ENCODE measurements at places on chromosomes 1 and 21.

DNA sequence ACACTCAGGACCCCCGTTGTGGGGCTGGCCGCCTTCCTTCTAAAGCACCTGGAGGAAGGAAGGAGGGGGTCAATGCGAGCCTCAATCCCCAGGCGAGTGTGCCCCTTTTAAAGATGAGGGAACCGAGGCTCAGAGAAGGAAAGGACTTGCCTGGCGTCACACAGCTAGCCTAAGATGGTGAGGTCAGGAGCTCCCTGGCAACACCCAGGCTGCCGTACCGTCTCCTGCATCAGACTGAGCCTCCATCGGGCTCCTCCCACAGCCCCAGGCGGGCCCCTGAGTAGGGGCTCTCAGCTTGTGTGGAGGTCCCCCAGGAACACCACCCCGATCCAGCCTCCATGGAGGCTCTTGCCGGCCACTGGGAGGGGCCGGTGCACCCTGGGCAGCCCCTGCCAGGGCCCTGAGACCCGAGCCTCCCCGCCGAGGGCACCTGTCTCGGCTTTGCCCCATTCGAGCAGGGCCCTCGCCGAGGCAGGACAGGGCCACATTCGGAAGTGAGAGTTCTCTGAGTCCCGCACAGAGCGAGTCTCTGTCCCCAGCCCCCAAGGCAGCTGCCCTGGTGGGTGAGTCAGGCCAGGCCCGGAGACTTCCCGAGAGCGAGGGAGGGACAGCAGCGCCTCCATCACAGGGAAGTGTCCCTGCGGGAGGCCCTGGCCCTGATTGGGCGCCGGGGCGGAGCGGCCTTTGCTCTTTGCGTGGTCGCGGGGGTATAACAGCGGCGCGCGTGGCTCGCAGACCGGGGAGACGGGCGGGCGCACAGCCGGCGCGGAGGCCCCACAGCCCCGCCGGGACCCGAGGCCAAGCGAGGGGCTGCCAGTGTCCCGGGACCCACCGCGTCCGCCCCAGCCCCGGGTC is at the start of gene AIRE:
Gene AIRE, plus strand, starts transcription at position 739 of the 855 bp plus-strand sequence. CDS start 131 bp downstream, outside the sequence.
- peaks cover 2% of the 10 kb centered on the region for H3K4me1 ChIP-seq
- H3K36me3 ChIP-seq, result no peaks in the 10 kb centered on the region

- H3K27me3 ChIP-seq, result peaks cover 4% of the 10 kb centered on the region
- no peak overlapping the region for H3K27ac ChIP-seq
- no peaks in the 10 kb centered on the region for H3K36me3 ChIP-seq
- H3K4me1 ChIP-seq, result no peaks in the 10 kb centered on the region
- DNase-seq, result no peak
- no peak overlapping the region for H3K4me3 ChIP-seq
Measured at GRCh38 chr1:1050577-1051052, 23.5 kb downstream of the RNF223 start.

DNA sequence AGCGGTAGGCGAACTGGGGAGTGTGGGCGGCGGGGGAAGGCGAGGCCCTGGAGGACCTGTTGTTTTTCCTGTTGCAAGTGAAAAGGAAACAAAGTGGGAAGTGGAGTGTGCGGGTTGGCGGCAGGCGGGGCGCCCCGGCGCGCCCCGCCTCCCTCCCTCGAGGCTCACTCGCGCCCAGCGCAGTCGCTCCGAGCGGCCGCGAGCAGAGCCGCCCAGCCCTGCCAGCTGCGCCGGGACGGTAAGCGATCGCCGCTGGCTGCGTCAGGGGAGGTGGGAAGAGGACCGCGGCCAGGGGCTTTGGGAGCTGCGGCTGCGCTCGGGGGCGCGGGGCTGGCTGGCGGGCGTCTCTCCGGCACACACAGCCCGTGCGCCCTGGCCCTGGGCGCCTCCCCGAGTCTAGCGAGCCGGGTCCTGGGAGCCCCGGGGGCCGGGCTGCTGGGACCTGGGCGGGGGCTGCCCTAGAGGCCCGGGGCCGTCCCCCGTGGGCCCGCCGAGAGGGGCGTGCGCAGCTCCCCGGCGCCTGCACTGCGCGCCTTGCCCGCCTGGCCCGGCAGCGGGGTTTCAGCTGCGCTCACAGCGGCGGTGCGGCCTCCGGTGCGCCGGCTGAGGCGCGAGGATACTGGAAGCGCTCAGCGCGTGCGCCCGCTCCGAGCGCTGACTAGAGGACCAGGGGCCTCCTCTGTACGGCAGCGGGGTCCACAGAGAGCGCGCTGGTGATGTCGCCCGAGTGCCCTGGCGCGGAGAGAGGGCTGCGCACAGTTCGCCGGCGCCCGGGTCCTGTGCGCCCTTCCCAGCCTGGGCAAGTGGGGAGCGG is at the start of gene PIK3CD:
Gene PIK3CD, plus strand, starts transcription at position 167 of the 814 bp plus-strand sequence. CDS start 58,725 bp downstream, outside the sequence.
- peak within 1 kb of the TSS; percentile 58 for H3K27ac ChIP-seq
- peak; percentile 35 for DNase-seq
- H3K4me3 ChIP-seq, result peak within 1 kb of the TSS; percentile 82
- H3K27me3 ChIP-seq, result no peaks in the 10 kb centered on the region
- H3K36me3 ChIP-seq, result no peaks in the 10 kb centered on the region

GRCh38 chr21:37458669-37459276 is 92.2 kb downstream of the DYRK1A start:
- H3K27me3 ChIP-seq, result no peaks in the 10 kb centered on the region
- no peak for DNase-seq
- no peaks in the 10 kb centered on the region for H3K36me3 ChIP-seq
- no peak overlapping the region for H3K4me3 ChIP-seq
- peaks cover 43% of the 10 kb centered on the region for H3K4me1 ChIP-seq
- H3K27ac ChIP-seq, result peak overlapping the region; percentile 47

DNA sequence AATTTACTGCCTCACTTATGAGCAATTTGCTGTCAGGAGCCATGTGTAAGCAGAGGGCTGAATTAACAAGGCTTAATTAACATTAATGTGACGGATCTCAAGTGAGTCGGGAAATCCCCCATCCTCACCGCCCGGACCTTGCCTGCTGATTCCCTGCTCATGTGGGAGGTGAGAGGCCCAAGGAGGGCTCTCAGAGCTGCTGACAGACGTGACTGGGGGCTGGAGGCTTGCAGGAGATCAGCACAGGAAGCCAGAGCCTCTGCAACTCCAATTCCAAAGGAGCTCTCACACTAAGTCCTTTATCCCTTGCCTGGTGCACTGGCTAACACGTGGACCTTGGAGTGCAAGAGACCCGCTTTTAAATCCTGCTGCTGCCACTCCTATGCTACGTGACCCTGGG is 19.4 kb downstream of the LRP8 start:
- H3K27me3 ChIP-seq, result no peaks in the 10 kb centered on the region
- no peak for DNase-seq
- H3K27ac ChIP-seq, result no peak overlapping the region
- H3K4me3 ChIP-seq, result no peak overlapping the region

GRCh38 chr1:38891753-38892152 is 10.4 kb upstream of the GJA9 start:
- no peak for DNase-seq
- H3K36me3 ChIP-seq, result no peaks in the 10 kb centered on the region
- H3K4me1 ChIP-seq, result no peaks in the 10 kb centered on the region
- no peaks in the 10 kb centered on the region for H3K27me3 ChIP-seq
- no peak overlapping the region for H3K4me3 ChIP-seq

DNA sequence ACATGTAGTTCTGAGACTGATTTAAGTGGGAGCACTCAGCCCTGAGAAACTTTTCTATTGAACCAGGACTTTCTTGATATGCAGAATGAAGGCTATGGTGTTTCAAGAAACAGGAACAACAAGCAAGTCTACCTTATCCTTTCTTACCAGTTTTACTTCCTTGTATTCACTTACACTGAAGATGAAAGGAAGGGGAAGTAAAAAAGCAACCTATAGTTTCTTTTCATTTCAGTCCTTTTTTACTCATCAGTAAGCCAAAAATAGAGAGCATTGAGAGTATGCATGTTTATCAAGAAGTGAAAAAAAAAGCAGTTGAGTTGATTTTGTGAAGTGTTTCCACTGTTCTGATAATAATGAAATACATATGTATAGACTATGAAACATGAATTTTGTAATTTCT is 1010.3 kb downstream of the AMY1C start:
- no peak for DNase-seq
- H3K4me3 ChIP-seq, result no peak overlapping the region
- no peaks in the 10 kb centered on the region for H3K36me3 ChIP-seq
- H3K27me3 ChIP-seq, result no peaks in the 10 kb centered on the region

DNA sequence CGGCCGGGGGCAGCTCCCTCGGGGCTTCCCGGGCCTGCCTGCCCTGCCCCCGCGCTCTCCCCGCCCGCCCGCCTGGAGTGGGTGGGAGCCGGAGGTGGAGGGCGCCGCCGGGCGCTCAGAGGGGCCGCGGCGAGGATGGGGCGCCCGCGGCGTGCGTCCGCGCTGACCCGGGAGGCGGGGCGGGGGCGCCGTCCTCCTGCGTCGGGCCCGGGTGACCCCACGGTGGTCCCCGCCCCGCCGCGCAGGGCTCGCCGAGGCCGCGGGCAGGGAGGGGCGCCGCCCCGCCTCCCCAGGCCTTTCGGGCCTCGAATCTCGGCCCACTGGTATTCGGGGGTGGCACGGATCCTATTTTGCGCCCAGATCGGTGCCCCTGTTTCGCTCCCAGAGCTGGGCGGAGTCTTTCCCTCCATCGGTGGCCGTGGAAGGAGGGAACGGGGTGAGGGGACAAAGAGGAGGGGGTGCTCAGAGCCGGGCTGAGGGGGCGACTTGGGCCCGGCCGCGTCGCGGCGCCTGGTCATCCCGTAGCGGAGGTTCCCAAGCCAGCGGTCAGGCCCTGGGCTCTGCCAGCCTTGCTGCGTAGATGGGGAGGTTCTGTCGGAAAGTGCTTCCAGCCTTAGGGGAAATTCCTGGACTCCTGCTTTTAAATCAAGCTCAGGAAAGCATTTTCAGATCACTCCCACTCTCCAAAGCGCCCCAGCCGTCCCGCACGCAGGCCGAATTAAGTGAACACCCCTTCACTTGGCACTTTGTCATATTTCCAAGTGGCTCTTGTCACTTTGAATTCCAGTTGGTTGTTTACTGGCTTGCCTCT is 545 bp downstream of the PATJ start:
- no peaks in the 10 kb centered on the region for H3K36me3 ChIP-seq
- DNase-seq, result peak; percentile 5
- no peaks in the 10 kb centered on the region for H3K27me3 ChIP-seq
- H3K27ac ChIP-seq, result peak overlapping the region; percentile 57

- no peak for DNase-seq
- no peaks in the 10 kb centered on the region for H3K4me1 ChIP-seq
- peaks cover 59% of the 10 kb centered on the region for H3K27me3 ChIP-seq
- H3K4me3 ChIP-seq, result no peak overlapping the region
Measured at GRCh38 chr21:41508415-41509144, 622 bp upstream of the TMPRSS2 start.

DNA sequence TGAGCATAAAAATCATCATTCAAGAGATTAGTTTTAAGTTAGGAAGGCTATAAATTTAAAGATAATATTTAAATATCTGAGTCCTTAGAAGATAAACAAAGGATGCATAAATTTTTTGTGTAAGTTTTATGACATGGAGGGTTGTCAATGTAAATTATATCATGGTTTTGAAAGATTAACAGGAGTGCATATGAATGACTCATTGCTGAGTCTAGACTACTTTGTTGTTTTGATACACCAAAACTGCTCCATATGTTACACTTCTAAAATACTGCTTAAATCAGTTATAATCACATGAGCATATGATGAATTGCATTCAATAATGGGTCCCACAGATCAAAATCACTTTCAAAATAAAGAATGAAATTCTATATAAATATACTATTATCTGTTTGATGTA is 312.5 kb downstream of the KCNT2 start:
- no peak overlapping the region for H3K4me3 ChIP-seq
- no peaks in the 10 kb centered on the region for H3K36me3 ChIP-seq
- DNase-seq, result no peak
- H3K4me1 ChIP-seq, result no peaks in the 10 kb centered on the region

- no peak overlapping the region for H3K4me3 ChIP-seq
- H3K27ac ChIP-seq, result no peak overlapping the region
- H3K36me3 ChIP-seq, result no peaks in the 10 kb centered on the region
- no peak for DNase-seq
- no peaks in the 10 kb centered on the region for H3K4me1 ChIP-seq
Measured at GRCh38 chr21:37792046-37792445, 124.2 kb downstream of the KCNJ6 start.

GRCh38 chr1:226677027-226678020 is 61.8 kb downstream of the ITPKB start:
- peak overlapping the region; percentile 92 for H3K27ac ChIP-seq
- no peaks in the 10 kb centered on the region for H3K27me3 ChIP-seq
- peaks cover 96% of the 10 kb centered on the region for H3K4me1 ChIP-seq
- DNase-seq, result peak; percentile 82
- peaks cover 6% of the 10 kb centered on the region for H3K36me3 ChIP-seq

- no peak overlapping the region for H3K27ac ChIP-seq
- no peak overlapping the region for H3K4me3 ChIP-seq
- no peaks in the 10 kb centered on the region for H3K36me3 ChIP-seq
- H3K27me3 ChIP-seq, result no peaks in the 10 kb centered on the region
Measured at GRCh38 chr1:43545695-43546387, 15.2 kb downstream of the PTPRF start.

GRCh38 chr1:224800486-224801119 is 128.9 kb upstream of the DNAH14 start:
- no peaks in the 10 kb centered on the region for H3K4me1 ChIP-seq
- H3K27ac ChIP-seq, result no peak overlapping the region
- no peaks in the 10 kb centered on the region for H3K36me3 ChIP-seq
- no peak for DNase-seq
- peaks cover 3% of the 10 kb centered on the region for H3K27me3 ChIP-seq
- H3K4me3 ChIP-seq, result no peak overlapping the region

DNA sequence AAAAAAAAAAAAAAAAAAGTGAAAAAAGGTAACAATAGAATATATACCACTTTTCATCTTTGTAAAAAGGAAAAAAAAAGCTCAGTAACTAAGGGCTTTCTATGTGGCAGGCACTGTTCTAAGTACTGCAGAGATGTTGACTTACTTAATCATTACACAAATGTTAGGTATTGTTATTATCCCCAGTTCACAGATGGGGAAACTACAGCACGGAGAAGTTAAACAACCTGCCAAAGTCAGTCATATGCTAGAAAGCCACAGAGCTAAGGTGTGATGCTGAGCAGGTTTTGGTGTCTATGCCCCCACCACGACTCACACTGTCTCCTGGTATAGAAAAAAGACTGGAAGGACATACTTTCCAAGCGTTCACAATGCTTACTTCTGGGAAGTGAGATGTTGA is 6.6 kb upstream of the PNRC2 start:
- H3K4me3 ChIP-seq, result no peak overlapping the region
- H3K4me1 ChIP-seq, result peaks cover 16% of the 10 kb centered on the region
- DNase-seq, result no peak

DNA sequence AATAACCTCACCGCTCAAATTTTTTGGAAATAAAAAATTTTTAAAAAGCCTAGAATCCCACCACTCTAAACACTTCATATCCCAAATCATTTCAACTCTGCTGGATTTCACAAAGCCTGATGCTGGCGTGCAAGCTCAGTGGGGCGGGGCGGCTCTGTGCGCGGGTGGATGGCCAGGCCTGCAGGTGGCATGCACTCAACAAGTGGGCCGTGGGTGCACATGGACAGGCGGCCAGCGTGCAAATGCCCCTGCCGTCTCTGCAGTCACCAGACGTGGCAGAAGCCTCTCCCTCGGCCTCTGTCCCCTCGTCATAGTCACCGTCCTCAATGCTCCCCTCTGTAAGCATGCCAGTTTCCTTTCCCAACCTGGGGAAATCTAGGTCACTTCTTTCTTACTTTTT is 6.6 kb upstream of the PDE9A start:
- H3K4me3 ChIP-seq, result no peak overlapping the region
- no peaks in the 10 kb centered on the region for H3K27me3 ChIP-seq
- no peak overlapping the region for H3K27ac ChIP-seq
- H3K36me3 ChIP-seq, result no peaks in the 10 kb centered on the region
- no peak for DNase-seq
- H3K4me1 ChIP-seq, result no peaks in the 10 kb centered on the region

Measured in T-cell (primary cell).